ENCODE measurements at places on chromosomes 7 and 10. TPM values are rescaled to one million over a fixed set of nuclear protein-coding genes. Genes with fewer than 3 reads are reported as not detected.

GRCh38 chr7:130650611-130651120 is 17.9 kb downstream of the COPG2 start:
- DNase-seq = no peak

GRCh38 chr7:107711301-107711700 is 32.6 kb upstream of the CBLL1 start:
- peak; percentile 73 for DNase-seq

DNA sequence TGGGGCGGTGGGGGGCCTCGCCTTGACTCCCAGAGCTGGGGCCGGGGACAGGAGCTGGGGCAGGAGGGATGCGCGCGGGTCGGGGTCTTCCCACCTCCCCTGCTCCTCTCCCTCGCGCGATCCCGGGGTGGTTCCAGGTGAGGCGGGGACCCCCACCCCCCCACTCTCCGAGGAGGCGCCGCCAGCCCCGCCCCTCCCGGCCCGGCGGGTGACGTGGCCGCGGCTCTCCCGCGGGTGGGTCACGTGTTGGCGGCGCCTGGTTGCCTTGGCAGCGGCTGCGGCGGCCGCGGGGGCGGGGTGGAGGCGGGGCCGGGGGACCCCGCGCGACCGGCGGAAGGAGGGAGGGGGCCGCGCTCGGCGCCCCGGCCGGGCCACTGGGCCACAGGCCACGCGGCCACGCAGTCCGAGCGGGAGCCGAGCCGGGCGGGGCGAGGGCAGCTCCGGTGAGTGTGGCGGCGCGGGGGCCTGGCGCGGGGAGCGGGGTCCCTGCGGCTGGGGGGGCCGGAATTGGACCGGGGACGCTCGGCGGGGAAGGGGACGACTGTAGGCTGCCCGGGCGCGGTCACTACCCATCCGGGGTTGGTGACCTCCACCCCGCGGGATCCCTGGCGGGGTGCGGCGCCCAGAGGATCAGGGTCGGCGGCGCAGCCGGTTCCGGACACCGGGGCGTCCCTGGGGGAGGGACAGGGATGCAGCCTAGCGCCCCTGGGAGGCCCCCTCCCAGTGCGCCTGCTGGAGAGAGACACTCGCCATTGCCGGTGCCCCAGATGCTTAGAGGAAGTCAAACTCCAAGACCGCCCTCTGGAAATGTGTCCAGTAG is at the start of gene ORAI2:
Gene ORAI2, plus strand, starts transcription at position 357 of the 820 bp plus-strand sequence. CDS start 5,382 bp downstream, outside the sequence.
- peak; percentile 51 for DNase-seq

GRCh38 chr10:12187321-12187905 is 8.3 kb downstream of the NUDT5 start:
- DNase-seq = no peak

AMZ1 gene
- total RNA-seq = 12.3 TPM

OR9A4 gene
- not detected for total RNA-seq

ENTPD1 gene
- not detected for total RNA-seq

CYP2C19 gene
- total RNA-seq = not detected

DNA sequence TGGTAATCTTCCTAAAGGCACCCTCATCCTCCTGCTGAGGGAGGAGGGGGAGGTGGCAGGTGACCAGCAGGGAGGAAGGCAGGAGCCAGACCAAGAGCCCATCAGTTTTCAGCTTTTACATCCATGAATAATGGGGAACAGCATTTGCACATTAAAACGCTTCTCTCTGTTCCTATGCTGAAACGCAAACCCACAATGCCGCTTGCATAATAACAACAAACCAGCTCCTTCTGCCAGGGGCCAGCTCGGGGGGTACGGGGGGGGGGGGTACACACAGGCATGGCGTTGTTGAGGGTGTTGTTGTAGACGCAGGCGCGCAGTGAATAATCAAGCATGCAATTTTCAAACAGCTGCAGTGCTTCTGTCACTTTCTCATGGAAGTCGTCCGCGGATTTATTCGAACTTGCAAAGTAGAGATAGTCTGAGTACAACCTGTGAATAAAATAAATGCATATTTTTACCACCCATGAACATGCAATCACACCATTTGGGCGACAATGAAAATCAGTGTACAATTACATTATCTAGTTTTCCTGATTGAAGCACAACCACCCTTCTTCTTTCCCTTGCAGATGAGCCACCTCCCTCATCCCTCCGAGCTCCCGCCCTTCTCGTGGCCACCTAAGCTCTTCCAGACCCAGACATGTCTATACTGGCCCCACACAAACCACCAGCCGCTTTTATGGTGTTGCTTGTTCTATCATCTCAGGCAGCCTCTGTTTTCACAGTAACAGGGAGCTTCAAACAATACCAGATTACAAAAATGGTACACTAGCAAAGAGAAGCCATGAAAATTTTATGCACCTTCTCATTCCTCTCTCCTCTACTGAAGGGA is 72.2 kb downstream of the CHST15 start:
- DNase-seq = no peak

COL26A1 gene
- total RNA-seq = not detected

DNA sequence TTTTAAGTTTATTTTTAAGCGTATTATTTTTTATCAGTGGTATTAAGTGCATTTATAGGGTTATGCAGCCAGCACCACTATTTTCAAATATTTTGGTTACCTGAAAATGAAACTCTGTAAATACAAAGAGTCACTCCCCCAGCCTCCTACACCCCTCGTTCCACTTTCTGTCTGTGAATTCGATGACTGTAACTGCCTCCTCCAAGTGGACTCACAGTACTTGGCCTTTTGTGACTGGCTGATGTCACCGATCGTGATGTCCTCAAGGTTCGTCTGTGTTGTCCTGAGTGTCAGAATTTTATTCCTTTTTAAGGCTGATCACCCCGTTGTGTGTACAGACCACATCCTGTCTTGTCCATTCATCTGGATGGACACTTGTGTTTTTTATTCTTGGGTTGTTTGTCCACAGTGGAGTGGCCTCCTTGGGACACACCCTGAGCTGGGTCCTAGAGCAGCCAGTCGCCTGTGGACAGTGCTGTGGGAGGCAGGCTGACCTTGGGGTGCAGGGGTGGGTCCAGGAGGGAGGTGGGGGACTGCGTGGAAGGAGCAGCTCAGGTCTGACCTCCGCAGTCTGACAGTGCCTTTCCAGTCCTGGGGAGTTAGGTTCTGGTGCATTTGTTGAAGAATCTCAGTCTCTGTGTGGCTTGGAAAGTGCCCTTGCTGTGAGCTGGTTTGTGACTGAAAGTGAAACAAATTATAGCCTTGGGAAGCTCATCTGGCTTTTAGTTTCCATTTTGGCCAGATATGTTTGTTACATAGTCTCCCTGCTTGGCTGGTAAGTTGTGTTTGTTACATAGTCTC is 6.9 kb downstream of the MTG1 start:
- DNase-seq = no peak

SYT15B gene
- total RNA-seq = 0.24 TPM

DNA sequence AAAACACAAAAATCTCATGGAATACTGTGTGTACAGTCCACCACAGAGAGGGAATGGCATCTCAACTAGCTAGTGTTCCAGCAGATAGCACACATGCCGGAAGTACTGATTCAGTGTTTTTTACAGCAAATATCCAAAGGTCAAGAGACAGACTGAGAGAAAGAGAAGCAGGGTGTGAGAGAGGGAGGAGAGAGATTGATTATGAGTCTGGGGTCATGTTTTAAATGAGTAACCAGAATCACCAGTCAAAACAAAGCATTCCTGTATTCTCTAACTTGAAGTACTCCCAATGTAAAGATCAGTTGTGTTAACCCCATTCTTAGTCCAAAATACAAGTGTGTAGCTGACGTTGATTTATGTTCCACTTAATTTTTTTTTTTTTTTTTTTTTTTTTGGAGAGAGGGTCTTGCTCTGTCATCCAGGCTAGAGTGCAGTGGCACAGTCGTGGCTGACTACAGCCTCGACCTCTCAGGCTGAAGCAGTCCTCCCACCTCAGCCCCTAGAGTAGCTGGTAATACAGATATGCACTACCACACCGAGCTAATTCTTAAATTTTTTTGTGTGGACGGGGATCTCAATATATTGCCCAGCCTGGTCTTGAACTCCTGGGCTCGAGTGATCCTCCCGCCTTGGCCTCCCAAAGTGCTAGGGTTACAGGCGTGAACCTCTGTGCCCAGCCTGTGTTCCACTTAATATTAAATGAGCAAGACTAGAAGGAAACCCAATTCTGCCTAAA is 114.2 kb downstream of the TAF3 start:
- no peak for DNase-seq

Measured in HFFc6 (cell line).